Panc1 (cell line): ENCODE measurements at places on chromosomes 16 and 17. TPM values are rescaled to one million over a fixed set of nuclear protein-coding genes. Genes with fewer than 3 reads are reported as not detected.

DNA sequence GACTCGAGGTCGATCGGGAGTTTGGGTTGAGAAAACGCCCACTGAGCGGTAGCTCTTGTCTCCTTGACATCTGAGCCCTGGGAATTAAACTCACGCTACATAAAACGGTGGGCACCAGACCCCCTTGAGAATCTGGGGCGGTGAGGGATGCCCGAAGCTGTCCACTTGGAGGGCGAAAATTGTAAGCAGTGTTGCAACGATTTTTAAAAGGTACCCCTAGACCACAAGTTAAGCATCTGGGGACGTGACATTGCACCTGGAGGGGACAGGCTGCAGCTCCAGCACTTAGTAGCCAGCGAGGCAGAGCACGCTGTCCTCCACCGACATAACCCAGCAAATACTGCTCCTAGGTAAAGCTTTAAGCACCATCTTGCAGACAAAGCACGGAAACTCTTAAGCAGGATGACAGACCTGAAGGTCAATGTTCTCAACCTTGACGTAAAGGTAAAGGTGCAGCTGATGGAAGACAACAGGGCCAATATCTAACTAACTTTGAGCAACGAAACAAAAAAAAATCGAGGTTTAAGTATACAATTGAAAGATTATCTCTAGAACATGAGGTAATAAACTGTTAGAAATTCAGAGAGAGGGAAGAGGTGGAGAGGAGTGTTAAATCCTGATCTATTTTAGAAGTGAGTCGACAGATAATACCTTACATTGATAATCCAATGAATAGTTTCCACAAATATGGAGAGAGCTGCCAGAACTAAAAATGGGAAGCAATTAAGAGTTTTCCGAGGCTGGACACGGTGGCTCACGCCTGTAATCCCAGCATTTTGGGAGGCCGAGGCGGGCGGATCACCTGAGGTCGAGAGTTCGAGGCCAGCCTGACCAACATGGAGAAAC is 921 bp upstream of the CDR2 start:
- no peak for DNase-seq

GRCh38 chr16:16007743-16008111 is 58.3 kb downstream of the ABCC1 start:
- no peak for DNase-seq

DNA sequence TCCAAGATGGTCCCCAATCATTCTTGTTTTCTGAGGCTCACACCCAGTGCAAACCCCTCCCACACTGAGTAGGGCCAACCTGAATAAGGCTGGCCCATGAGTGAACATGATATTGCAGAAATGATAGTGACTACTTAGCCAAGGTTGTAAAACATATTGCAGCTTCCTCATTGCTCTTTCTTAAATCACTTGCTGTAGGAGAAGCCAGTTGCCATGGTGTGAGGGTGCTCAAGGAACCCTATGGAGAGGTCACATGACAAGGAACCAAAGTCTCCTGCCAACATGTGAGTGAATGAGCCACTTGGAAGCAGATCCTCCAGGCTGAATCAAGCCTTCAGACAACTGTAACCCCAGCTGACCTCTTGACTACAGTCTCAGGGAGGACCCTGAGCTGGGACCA is 191.4 kb downstream of the RGS9 start:
- no peak for DNase-seq

The CCL16 gene
- not detected for total RNA-seq

The SP6 gene
- total RNA-seq: 4.0 TPM

The KRTAP4-6 gene
- total RNA-seq: not detected

The CLEC19A gene
- total RNA-seq: not detected

The CACNG4 gene
- 40.3 TPM for total RNA-seq

The SOX8 gene
- 1.8 TPM for total RNA-seq

The STX4 gene
- 65.2 TPM for total RNA-seq

The CAVIN1 gene
- total RNA-seq: 315 TPM
